ENCODE measurements at places on chromosomes 7 and 10.

- no peak for DNase-seq
Observed at GRCh38 chr10:116120688-116121455, 152.1 kb downstream of the GFRA1 start.

GRCh38 chr7:90180649-90181048 is 26.4 kb downstream of the STEAP1 start:
- DNase-seq, result no peak

DNA sequence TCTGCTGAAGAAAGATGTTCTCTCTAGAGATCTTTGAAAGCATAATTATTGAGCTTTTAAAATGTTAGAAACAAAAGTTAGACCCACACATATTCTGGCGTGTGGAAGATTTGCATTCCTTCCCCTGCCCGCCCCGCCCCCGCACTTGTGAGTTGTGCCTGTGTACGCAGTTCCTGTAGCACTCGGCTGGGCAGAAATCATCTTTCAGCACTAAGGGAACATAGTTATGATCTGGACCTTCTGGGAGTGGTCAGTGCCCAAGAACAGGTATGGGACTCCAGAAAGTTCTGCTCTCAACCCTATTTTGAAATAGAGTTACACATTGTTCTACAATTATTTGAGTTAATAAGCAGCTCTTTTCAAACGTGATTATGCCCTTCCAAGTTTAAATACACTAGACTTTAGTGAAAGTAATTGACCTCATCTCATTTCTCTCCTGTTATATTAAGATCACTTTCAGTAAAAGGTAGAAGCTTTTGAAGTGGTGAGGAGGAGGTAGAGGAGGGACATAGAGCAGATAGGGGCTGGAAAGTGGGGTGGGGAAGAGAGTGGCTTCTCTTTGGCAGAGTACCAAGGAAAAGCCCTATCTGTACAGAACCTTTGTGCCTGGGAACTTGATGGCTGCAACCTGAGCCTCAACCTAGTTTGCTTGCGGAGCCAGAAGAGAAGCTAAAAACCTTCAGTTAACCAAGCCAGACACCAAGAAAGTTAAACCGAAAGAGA is 5.7 kb downstream of the BLVRA start:
- DNase-seq, result no peak

DNA sequence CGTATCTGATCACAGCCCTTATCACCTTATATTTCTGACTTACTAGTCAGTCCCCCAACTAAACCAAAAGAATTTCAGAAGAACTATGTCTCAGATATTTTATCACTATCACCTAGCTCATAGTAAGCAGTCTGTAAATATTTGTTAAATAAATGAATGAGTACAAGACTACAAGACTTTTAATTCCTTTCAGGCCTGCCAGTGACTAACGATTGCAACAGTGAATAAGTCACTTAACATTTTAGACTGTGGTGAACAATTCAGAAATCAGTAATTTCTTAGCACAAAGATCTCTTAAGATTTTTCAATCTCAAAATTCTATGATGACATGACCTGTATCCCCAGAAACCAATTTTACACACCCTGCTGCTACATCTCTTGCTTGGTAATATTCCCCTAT is 162.2 kb downstream of the IMMP2L start:
- DNase-seq, result no peak

DNA sequence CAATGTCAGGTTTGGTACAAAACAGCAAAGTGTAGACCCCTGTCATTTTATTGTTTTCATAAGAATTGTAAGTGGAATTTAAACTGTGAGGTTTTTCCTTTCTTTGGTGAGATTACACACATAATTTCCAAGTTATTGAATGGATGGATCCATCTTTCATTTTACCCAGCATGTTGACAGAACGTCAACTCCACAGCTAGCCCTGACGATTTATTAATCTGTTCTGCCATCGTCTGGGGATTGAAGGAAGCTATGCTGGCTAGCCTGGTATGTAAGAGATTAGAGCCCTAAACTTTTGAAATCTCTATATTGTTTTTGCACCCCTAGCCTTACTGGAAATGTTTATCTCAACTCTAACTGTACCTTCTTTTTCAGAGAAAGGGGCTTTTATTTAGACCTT is 8.6 kb downstream of the WNT16 start:
- no peak for DNase-seq

DNA sequence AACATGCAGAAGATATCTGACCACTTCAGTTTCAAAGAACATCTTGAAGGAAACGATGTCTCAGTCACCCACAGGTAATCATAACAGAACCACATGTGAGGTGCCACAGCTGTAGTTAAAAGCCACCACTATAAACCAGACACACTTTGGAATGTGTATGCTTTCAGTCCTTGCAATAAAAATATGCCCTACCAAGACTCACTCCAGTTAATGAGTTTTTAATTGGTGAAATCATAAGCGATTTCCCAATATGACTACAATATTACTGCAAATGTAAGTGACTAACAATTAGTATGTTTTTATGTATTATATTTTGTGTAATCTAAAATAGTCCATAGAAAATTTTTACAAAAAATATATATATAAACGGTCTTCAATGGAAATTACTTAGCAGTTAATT is 428.2 kb downstream of the PARD3 start:
- DNase-seq, result no peak

DNA sequence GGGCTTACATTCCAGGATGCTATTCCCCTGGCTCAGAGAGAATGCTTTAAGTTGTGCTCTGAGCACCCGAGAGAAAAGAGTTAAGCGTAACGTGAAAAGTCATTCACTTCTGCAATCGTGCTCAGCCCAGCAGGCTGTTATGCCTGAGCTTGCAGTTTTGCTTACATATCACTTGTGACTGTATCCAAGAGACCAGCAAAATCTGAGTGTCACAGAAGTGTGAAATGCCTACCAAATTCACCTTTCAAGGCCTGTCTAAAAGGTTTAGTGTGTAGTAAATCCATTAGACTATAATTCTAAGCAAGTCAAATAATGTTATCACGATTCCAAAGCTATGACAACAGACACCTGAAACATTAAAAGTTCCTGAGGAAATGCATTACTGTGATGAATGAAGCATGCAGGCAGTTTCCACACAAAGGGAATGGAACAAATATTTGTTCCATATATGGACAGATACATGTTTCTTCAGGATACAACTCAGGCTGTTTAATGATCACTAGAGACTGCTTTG is 20.1 kb downstream of the ITGB1 start:
- DNase-seq, result no peak

GRCh38 chr7:74269757-74270277 is 15.6 kb upstream of the RFC2 start:
- peak; percentile 34 for DNase-seq

DNA sequence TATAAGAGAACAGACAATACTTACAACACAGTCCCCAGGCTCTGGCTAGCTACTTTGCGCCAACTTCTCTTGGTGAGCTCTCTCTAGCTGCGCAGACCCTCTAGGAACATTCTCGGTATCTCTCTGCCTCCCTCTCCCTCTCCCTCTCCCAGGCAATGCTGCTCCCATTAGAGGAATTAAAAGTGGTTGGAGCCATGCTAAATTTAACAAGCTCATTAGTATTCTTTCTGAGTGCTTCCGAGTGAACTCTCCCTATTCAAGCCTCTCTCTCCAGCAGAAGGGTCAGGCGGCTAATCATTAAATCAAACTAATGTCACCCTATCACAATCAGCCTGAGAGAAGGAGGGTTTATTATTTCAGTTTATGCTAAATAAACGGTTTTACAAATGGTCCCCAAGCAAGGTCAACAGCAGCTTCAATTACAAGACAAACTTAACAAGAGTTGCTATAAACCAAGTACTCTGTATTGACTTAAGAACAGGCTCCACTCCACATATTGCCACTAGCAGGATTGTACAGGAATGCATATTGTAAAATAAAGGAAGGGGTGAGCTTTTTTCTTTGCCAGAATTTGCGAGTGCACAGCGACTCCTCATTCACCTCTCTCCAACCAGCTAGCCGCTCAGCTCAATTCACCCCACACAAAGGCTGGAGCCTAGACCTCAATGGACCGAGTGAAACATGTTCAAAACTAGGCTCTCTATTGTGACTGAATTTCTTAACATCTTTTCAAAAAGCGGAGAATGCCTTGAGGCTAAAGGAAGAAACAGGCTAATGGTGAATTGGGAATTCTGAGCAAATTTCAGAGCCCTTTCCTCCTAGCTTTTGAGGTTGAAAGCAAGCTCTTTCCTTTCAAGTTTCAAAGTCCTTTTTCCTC is 84.4 kb downstream of the GLI3 start:
- DNase-seq, result no peak

GRCh38 chr10:126090911-126091728 is 194.8 kb downstream of the FANK1 start:
- no peak for DNase-seq

Data from T-helper 1 cell (primary cell).